LHCN-M2 (cell line): ENCODE measurements at places on chromosomes 1 and 21. TPM values are rescaled to one million over a fixed set of nuclear protein-coding genes. Genes with fewer than 3 reads are reported as not detected.
A peak's percentile ranks its signal among the peaks of the same experiment; 100 is the strongest.

DNA sequence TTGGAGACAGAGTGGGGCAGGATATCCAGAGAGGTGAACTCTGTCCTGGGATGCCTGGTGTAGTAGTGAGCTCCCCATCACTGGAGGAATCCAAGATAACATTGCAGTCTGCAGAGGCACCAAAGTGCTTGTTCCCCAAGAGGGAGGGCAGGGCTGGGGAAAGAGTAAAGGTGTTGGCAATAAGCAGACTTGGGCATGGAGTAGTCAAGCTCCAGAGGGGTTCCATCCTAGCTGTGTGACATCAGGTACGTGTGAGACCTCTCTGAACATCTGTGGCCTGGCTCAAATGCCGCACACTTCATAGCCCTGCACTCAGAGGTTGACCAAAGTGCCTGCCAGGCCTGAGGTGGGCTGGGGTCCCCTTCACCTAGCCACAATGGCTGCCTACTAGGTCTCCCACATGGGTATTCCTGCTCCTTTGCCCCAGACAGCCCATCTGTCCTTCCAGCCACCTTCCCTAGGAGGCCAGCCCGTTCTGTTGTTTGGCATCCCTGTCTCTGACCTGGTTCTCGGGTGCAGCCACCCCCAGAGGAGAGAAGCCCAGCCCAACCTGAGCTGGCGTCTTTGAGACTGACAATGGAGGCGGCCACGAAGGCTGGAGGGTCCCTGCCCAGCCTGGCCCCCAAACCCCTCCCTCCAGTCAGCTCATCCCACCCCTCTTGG is 2.8 kb upstream of the ARF1 start:
- DNase-seq: no peak

GRCh38 chr1:81974883-81975555 is 174.3 kb downstream of the ADGRL2 start:
- no peak for DNase-seq

GRCh38 chr21:38500073-38500472 is 1.8 kb upstream of the ERG start:
- no peak for DNase-seq

GRCh38 chr1:207959141-207959825 is 48.4 kb upstream of the CD34 start:
- DNase-seq: peak; percentile 42

DNA sequence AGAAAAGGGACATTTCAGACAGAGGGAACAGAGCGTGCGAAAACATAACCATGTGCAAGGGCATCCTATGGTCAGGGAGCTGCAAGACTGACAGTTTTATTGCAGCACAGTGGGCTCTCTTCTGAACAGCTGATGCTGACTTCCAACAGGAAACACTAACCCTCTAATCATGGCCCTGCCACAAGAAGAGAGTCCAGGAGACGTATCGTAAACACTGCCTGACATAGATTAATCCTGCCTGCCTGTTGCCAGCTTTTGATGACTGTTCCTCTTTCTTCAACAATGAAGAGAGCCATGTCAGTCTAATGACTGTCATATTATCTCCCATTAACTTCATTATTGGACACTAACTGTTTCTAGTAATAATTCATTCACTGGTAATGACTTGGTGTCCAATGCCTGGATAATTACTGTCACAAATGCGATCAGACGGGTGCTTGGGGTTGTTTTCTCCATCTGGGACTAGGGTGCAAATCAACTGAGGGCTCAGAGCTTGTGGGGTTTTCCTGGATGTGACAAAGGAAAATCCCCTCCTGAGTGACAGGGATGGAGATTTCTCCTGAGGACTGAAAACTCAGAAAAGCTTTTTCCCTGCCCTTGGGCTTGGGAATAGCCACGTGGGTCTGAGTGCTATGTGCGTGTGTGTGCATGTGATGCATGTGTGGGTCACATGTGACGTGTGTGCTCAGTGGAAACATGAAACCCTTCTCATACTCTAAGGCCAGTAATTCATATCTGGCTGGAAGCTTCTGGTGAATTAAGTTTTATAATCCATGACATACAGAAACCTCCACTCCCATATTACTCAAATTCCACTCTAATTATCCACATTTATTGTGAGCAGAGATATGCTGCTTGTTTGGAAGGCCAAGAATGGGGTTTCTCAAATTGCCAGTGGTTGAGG is 144.0 kb upstream of the PLXNA2 start:
- no peak for DNase-seq

GRCh38 chr1:236862615-236863211 is 67.6 kb downstream of the MTR start:
- no peak for DNase-seq

GRCh38 chr21:38244885-38245869 is 11.6 kb upstream of the KCNJ15 start:
- peak; percentile 100 for DNase-seq

DNA sequence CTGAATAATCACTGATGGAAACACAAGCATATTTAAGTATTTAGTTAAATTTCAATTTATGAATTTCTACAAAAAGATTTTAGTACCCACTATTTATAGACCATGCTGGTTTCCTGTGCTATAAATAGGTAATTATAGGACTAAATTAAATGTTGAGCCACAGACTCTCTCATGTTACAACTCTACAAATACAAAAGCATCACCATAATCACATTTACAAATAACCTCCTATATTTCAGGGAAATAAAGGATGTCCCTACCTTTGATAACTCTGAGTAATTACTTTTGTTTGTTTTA is 32.6 kb upstream of the CCDC190 start:
- DNase-seq: no peak

DNA sequence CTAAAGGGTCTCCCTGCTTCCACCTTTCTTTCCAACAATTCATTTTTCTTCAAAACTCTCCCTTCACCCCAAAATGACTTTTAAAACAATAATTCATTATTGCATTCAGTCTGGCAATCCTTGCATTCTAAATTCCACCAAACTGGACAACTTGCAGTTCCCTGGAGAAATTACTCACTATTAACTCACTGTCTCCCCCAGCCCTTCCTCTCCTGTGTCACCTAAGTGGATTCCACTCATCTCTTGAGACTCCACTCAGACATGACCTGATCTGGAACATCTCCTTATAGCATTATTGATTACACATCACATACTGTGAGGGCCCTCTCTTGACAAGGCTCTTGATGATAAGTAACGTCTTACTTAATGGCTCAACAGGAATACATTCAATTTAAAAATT is 257.1 kb downstream of the BRINP2 start:
- peak; percentile 18 for DNase-seq

DNA sequence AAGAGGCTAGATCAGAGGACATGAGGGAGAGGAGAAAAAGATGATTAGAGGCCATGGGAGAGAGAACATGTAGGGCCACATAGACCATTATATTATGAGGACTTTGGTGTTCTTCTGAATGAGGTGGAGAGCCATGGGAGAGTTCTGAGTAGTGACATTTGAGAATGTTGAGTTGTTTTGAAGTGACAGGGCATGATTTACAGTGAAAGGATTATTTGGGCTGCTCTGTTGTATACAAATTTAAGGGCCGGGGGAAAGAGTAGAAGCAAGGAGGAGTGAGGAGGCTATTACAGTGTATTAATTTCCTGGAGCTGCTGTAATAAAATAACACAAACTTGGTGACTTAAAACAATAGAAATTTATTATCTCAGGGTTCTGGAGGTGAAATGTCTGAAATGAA is 102.5 kb upstream of the RGS4 start:
- DNase-seq: no peak

DNA sequence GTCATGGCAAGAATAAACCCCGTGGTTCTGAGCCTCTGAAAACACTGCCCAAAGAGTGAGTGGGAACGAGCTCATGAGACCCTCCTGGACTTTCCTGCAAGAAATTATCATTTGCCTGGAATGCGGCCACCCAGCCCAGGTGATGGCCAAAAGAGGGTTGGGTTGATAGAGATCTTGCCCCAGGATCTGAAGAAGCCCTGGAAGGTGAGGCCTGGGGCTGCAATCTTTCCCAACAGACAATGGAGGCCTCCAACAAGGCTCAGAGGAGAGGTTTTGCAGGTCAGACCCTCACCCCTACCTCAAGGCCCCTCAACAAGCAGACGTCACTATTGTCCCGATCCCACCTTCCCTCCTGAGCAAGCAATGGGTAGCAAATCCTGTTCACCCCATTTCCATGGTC is 106.0 kb upstream of the SOD1 start:
- no peak for DNase-seq

DNA sequence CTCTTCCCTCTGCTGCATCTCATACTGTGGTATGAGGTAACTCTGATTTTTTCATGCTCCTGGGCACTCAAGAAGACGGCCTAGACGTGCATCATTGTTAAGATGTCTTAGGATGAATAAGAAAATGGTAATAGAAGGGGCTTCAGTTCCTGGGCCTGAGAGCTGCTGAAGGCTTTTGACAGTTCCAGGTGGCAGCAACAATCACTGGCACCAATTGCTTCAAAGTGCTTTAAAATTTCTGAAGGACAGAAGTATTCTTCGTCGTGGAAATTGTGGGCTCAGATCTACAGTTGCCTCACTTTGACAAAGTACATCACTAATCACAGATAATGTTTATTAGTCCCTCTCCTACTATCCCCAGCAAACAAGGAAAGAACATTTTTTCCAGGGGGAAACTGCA is 536.6 kb upstream of the CAMK1G start:
- no peak for DNase-seq

DNA sequence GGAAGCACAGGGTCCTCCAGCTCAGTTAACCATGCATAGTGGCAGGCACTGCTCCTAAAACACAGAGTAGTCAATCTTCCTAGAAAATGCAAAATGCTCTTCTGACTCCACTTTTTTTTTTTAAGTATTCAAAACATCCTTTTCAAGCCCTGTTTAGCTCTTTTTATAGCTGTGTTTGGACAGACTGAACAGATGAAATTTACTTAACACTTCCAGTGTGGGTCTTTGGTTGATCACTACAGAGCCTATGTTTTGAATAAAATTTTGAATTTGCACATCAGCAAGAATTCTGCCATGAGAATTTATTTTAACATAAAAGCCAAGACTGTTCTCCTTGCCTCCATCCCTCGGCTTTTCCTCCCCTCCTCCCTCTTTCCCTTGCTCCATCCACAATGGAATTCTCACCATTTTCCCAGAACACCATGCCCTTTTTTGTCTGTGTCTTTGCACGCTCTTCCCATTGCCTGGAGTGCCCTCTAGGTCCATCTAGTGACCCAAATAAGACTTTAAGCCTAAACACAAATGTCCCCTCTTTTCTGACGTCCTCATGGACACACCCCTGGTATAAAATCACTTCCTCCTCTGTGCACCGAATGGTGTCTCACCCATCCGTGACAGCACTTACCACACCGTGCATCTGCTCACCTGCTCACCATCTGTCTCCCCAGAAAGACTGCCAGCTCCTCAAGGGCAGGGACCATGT is 24.0 kb upstream of the CPT2 start:
- DNase-seq: peak; percentile 85

GRCh38 chr1:180530501-180530900 is 28.1 kb upstream of the ACBD6 start:
- peak; percentile 84 for DNase-seq

DNA sequence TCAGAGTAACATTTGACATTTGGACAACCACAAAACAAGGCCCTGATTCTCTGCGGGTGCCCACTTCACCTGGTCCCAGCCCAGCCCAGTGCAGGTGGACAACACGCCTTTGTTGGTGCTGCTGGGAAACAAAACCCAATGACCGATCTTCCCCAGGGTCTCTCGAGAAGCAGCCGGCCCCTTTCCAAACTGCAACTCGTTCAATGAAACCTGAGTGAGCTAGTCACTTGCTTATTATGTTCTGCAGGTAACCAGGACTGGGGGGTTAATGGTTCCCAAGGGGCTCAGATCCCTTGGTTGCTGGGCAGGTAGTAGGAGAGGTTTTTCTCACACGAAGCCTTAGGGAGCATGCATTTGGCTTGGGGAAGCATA is 42.9 kb downstream of the ABCG1 start:
- no peak for DNase-seq

GRCh38 chr21:33975548-33976081 is 60.0 kb upstream of the ATP5PO start:
- DNase-seq: peak; percentile 72

- no peak for DNase-seq
These were observed 85.8 kb downstream of the UBR4 start for GRCh38 chr1:19124273-19124672.

- DNase-seq: no peak
These were observed 5.1 kb downstream of the CA14 start for GRCh38 chr1:150262388-150263320.

- no peak for DNase-seq
These were observed 30.3 kb upstream of the TACSTD2 start for GRCh38 chr1:58607391-58607790.

DNA sequence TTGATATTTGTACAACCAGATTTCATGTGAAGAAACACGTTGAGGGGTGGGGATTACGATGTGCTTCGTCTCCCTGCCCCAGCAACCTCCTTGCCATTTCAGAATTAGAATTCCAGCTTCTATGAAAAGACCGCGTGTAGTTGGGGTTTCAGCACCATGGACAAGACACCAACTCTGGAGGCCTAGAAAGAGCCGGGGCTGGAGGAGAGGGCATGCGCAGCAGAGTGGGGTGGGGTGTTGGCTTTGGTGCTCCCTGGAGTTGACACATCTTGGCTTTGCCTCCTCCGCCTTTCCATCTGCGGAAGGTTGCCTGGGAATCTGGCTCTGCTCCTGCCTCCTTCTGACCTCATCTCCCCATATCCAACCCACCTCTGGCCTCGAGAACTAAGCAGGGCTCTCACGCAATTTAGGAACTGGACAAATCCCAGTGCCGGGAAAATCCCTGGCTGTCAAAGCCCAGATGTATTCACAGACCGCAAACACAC is 11.8 kb downstream of the HTR6 start:
- peak; percentile 68 for DNase-seq

DNA sequence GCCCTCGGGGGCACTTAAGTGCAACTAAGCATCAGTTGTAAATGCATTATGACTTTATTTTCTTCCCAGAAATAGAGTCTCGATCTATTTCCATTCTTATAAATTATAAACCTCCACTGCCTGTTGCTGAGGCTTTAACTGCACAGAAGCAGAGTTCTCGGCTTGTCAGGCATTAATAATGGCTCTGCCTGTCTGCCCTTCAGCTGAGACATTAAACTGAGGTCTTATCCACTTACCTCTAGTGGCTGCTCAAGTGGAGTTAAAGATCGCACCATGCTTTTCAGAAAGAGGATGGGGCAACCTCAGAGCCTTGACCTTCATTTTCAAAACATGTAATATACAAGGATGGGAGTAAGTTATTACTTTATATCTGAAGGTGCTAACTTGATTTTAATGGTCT is 597.6 kb upstream of the PRMT6 start:
- DNase-seq: no peak

GRCh38 chr1:58919959-58920321 is 136.1 kb upstream of the JUN start:
- DNase-seq: no peak

PLEKHA6 gene
- 36.2 and 50.9 TPM in 2 replicates for total RNA-seq

FCER1G gene
- 0.86 and 1.2 TPM in 2 replicates for total RNA-seq

MASP2 gene
- total RNA-seq: 0.26 TPM in 1 of 2 replicates, not detected in the other

CR1 gene
- total RNA-seq: not detected in 2 replicates

RSBN1 gene
- 8.1 and 10.7 TPM in 2 replicates for total RNA-seq

CCT8 gene
- 246 and 253 TPM in 2 replicates for total RNA-seq

PYHIN1 gene
- 0.17 TPM in 1 of 2 replicates, not detected in the other for total RNA-seq

LRRC71 gene
- not detected in 2 replicates for total RNA-seq

FAM177B gene
- total RNA-seq: not detected in 2 replicates

MROH9 gene
- not detected in 2 replicates for total RNA-seq

FAM131C gene
- total RNA-seq: 0.63 and 1.4 TPM in 2 replicates

COA7 gene
- 13.2 and 15.8 TPM in 2 replicates for total RNA-seq

ADAR gene
- 77.1 and 99.0 TPM in 2 replicates for total RNA-seq
